ENCODE measurements at places on chromosomes 7 and 10. TPM values are rescaled to one million over a fixed set of nuclear protein-coding genes. Genes with fewer than 3 reads are reported as not detected.

DNA sequence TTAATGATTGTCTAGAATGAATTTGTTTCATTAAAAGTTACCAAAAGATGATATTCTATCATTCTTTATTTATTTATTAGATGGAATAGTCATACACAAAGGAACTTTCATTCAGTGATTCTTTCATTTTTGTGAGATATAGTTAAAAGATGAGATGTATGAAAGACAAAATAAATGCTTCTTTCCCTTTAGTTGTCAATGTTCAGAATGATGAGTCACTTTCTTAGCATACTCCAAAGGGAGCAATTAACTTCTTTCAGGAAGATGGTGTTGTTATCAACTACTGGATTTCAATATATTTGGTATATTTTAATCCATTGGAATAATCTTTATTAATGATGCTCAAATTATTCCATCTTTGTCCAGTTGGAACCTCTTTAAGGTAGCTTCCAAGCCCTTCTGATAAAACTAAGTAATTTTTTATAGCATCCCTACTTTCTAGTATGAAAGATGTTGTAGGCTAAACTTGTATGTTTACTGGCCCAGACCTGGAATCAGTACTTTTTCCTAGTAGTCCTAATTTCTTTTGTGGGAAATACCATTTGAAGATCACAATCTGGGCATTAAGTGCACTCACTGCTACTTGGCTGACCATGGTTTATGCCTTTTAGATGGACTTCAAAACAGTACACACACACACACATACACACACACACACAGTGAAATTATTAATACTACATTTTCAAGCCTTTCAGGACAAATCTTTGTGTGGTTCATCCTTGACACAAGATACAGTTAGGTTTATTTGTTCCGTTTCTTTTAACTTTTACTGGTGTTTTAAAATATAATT lies 2.5 kb downstream of the GIMAP7 start:
- no peak for DNase-seq
- H3K36me3 ChIP-seq: no peaks in the 10 kb centered on the region
- H3K27ac ChIP-seq: peak overlapping the region; percentile 66
- H3K4me1 ChIP-seq: no peaks in the 10 kb centered on the region
- H3K27me3 ChIP-seq: no peaks in the 10 kb centered on the region

Gene JAZF1
- total RNA-seq: 36.1 TPM

Gene ZNF716
- not detected for total RNA-seq

Gene PODXL
- total RNA-seq: 26.0 TPM

GRCh38 chr10:36779238-36779846 lies 346.1 kb upstream of the ANKRD30A start:
- H3K27ac ChIP-seq: no peak overlapping the region
- no peaks in the 10 kb centered on the region for H3K4me1 ChIP-seq
- H3K27me3 ChIP-seq: no peaks in the 10 kb centered on the region
- no peaks in the 10 kb centered on the region for H3K36me3 ChIP-seq

Gene CPEB3
- total RNA-seq: 8.8 TPM

DNA sequence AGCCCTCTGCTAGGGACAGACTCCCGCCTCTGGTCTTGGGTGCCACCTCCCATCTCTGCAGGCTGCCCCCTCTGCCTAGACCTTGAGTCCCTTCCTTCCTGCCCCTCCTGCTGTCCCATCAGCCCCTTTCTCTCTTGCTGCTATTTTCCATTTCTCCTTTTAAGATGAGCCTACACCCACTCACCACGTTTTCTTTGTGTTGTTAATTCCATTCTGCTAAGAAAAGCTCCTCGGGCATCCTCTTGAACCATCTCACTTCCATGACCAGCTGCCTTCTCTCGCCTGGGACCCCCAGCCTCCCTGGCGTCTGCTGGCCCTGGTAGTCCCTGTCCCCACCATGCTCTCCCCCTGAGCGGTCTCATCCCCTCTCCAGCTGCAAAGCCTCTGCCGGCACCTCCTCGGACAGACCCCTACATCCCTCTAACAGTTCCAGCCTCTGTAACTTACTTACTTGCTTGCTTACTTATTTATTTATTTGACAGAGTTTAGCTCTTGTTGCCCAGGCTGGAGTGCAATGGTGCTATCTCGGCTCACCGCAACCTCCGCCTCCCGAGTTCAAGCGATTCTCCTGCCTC lies 95.8 kb upstream of the SH2B2 start:
- H3K36me3 ChIP-seq: no peaks in the 10 kb centered on the region
- no peaks in the 10 kb centered on the region for H3K4me1 ChIP-seq
- H3K27ac ChIP-seq: no peak overlapping the region

All from vagina (tissue), 2 donors.